Amniotic stem cell (primary cell): ENCODE measurements at places on chromosomes 7 and 10.

DNA sequence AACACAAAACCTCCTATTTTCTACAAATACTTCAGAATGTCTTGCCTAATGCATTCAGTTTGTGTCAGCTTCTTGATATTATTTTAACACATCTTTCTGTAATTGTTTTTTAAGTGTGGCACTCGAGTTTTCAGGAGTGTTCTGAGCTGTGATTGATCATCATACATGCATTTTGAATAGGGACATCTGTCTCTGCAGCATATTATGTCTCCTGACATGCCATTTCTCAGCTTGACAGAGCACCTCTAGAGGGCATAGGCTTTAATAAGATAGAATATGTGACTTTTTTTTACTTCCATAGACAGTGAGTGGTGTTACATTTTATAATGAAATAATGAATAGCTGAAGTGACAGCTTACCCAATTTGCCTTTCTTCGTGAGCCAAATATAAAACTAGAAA lies 219.2 kb upstream of the HDAC9 start:
- DNase-seq = no peak

GRCh38 chr7:155818820-155819168 lies 6.5 kb upstream of the SHH start:
- DNase-seq = no peak

DNA sequence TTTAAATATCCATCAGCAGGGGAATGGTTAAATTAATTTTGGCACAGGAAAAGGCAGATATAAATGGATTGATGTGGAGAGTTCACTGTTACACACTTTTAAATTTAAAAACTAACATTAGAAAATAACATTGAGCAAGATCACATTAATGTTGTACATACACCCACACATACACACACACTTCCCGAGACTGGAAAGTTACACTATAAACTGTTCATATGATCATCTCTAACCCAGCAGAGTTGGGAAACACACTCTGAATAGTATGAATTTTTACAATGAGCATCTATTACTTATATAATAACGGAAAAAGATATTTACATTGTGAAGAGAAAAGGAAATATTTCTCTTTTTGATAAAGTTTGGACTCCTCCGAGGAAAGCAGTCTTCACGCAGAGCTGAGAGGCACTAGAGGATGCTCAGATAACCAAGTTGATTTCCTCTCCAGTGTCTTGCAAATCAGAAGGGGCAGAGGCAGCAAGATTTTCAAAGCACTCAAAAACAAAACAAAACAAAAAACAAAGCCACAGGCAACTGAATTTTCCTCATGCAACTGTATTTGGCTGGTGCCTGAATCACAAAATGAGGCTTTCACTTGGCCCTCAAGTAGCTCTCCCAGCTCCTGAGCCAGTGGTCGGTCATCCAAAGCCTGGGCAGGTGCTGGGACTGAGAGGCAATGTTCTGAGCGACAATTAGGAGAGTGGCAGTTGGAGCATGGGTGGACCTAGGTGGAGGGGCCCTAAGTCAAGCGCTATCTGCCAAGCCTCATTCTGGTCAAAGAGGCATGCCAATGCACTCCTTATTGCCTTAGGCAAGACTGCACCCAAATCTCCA lies 10.5 kb upstream of the GATAD1 start:
- no peak for DNase-seq

DNA sequence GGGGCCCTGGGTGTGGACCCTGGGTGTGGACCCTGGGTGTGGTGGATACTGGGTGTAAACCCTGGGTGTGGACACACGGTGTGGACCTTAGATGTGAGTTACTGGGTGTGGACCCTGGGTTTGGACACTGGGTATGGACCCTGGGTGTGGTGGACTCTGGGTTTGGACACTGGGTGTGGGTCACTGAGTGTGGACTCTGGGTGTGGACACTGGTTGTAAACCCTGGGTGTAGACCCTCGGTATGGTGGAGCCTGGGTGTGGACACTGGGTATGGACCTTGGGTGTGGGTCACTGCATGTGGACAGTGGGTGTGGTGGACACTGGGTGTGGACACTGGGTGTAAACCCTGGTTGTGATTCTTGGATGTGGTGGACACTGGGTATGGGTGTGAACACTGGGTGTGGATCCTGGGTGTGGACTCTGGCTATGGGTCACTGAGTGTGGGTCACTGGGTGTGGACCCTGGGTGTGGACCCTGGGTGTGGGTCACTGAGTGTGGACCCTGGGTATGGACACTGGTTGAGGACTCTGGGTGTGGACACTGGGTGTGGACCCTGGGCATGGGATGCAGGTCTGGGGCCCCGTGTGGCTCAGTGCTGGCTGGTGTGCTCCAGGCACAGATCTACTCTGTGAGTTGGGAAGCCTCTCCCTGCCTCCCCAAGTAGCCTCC lies 356.2 kb downstream of the GLRX3 start:
- DNase-seq = no peak

- DNase-seq = no peak
These were observed 30.7 kb downstream of the NUDT5 start for GRCh38 chr10:12165036-12165435.

DNA sequence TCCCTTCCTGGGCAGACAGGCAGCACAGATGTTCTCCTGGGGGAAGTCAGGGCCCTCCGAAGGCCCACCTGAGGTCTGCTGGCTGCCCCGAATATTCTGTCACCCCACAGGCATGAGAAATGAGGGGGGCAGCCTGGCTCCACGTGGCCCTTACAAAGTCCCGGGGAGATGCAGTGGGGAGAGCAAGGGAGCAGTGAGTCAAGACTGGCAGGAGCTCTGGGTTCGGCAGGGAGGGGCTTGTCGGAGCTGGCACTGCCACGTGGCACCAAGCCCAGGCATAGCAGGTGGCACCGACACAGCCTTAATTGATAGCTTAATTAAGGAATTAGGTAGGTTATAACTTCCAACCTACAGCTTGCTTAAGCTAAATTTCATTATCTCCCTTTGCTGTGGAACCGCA lies 163.9 kb downstream of the USP6NL start:
- DNase-seq = no peak

DNA sequence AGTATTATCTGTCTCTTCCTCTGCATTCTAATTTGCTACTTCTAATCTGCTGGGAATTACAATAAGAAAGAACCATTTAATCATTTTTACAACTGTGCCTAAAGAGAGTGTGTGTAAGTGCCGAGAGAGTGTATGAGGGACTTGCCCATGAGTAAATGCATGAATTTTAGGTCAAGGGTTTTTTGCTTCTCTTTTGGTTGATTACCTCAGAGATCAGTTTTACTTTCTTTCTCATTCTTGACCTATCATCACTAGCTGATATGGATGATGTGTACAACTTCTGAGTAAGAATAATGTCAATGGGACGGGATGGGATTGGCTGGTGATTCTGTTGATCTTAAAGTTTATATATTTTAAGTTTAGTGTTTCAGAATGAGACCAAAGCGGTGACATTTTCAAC lies 47.8 kb downstream of the IKZF1 start:
- no peak for DNase-seq

GRCh38 chr10:49163741-49164140 lies 24.4 kb downstream of the TMEM273 start:
- DNase-seq = no peak

GRCh38 chr7:141043616-141044015 lies 28.9 kb upstream of the MRPS33 start:
- DNase-seq = no peak

DNA sequence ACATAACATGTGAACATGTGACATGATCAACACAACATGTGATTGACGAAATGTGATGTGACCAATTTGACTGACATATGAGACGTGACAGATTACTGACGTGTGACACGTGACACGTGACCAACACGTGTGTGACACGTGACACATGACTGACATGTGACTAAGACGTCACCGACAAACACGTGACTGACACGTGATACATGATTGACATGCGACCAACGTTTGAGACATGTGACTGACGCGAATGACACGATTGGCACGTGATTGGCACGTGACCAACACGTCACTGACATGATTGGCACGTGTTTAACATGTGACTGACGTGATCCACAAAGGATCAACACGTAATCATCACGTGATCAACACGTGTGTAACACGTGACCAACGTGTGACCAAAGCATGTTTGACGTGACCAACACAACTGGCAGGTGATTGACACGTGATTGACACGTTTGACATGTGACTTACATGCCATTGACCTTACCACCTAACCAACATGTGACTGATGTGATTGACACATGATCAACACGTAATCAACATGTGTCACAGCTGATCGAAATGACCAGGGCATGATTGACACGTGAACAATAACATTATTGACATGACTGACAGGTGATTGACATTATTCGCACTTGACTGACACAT lies 23.7 kb downstream of the CRPPA start:
- no peak for DNase-seq
